KBM-7 (cell line): ENCODE measurements at places on chromosomes 5 and 9.

GRCh38 chr9:17520268-17521064, 58.4 kb upstream of the SH3GL2 start:
- DNase-seq: no peak

- DNase-seq: no peak
These were observed 9.8 kb upstream of the CPEB4 start for GRCh38 chr5:173878224-173878967.

DNA sequence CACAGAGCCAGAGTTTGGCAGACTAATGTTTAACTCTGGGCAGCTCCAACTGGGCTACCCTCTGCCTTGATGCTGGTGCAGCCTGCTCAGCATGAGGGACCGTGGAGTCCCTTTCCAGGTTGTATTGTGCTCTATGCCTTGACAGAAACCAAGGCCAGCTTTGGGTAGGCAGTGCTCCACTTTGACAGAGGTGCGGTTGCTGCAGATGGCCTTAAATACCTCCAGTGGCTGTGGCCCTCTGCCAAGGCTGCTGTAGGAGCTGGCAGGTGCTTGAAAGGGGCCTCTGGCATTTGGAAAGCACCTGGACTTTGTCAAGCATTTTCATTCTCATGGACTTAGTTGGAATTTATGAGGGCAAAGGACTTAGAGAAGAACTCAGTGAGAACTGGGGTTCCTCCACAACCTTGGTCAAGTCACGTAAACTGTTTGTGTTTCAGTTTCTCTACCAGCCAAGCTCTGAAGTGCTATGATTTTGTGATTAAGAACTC, 249.7 kb upstream of the ZNF462 start:
- DNase-seq: no peak

GRCh38 chr5:38866362-38867031, 20.7 kb downstream of the OSMR start:
- no peak for DNase-seq

DNA sequence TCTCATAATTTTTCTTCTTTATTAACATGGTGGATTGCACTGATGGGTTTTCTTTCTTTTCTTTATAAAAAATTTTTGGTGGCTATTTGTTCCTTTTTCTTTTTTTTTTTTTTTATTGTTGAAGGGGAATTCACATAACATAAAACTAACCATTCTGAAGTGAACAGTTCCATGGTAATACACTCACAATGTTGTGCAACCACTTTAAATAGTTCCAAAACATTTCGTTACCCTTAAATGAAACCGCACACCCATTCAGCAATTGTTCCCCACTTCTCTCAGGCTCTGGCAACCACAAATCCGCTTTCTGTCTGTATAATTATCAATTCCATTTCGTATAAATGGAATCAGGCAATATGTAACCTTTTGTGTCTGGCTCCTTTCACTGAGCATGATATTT, 11.7 kb upstream of the SETX start:
- no peak for DNase-seq

DNA sequence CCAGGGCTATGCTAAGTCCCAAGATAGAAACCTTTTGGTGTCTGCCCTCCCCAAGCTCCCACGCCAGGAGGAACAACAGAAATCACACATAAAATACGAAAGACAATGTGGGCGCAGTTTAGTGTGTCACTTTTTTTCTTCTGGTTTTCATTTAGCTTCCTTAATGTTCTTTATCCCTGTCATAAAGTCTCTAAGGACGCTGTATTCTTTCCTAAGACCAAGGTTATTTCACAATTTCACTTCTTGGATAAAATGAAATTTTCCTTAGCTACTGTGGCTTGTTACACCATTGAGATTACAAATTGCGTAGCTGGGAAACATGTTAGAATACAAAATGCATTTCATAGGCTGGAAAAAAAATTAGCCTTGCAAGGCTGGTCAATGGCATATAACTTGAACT, 85.4 kb downstream of the GLIS3 start:
- DNase-seq: no peak

GRCh38 chr5:112084149-112084548, 327.2 kb upstream of the NREP start:
- no peak for DNase-seq

GRCh38 chr5:157004893-157005551, 42.0 kb upstream of the TIMD4 start:
- no peak for DNase-seq

DNA sequence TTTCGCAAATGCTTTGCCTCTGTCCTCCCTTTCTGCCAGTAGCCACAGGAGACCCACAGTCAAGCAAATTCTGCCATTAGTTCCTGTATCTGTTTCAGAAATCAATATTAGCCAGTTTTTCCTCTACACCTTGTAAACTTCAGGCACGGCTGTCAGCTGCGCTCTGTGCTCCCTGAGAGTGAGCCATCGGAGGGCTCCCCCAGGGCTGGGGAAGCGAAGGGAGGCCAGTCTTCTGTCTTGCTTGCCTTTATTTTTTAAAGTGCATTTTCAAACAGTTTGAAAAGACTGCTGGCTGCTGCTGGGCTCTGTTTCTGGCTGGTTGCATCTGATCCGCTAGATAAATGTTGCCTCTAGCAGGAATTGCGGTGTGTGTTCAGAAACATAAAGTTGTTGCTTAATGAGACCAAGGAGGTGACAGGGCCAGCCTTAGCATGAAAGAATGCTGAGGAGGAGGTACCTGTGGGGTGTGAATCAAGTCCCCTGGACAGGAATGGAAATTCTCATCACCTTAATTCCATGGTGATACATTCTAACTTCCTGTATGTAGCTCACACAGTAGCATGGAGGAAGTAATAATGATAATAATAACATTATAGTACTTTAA, 421.7 kb upstream of the KIF2A start:
- no peak for DNase-seq

- DNase-seq: no peak
These were observed 367.7 kb upstream of the RFX3 start for GRCh38 chr9:3893519-3893918.

GRCh38 chr9:14912859-14913258, 2.6 kb upstream of the FREM1 start:
- DNase-seq: no peak

GRCh38 chr5:147997486-147997885, 66.3 kb upstream of the SPINK5 start:
- no peak for DNase-seq
